BE2C (cell line): ENCODE measurements at places on chromosomes 6 and 20.

DNA sequence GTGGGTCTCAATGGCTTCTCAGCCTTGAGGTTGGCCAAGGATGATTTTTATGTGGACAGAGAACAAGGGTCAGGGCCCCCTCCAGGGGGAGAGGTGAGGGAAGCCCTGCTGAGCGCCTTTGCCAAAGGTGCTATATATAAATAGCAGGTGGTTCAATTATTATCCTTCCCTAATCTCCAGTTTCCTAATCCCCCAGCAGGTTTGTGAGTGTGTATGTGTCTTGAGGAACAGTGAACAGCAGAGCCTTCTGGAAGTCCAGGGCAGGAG, 3.2 kb upstream of the SIRPA start:
- DNase-seq = no peak

- DNase-seq = no peak
These were observed 586.8 kb downstream of the RFPL4B start for GRCh38 chr6:112933947-112934346.

DNA sequence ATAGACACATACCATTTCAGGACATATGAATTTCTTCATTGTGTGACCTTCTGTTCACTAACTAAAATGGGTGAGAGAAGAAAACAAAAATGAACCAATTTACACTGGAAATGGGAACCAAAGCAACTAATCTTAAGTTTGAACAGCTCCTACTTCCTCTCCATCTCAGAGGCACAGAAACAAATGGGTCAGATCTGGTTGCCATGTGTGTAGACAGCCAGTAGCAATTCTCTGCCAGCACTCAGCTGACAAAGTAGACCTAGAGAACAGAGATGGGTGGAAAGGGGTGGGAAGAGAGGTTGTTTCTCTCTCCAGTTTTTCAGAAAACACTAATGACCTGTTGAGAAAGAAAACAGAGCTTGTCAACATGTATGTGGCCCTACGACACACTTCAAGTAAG, 14.3 kb upstream of the POPDC3 start:
- DNase-seq = no peak

DNA sequence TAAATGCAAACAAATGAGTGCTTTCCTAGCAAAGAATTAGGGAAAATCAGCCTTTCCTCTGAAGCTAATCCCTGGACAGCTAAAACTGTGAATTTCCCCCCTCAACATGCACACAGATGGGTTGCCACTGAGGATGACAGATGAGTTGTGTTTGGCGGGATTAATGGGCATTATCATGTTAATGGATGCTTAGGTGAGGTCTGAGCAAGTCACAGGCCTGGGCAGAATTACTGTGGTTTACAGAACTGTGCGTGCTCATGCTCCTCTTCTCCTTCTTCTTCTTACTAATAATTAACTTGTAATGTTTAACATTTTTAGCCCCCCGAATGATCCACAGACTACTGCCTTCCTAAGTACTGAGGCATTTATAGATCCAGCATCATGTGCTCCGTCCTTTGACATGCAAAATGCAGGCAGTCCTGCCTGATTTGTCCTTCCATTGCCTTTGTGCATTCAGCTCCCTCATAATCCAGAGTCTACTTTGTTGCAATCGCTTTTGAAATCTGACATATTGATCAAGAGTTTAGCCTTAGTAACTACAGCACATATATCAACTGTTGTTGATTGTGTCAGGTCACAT, 753.4 kb upstream of the MMS22L start:
- no peak for DNase-seq

- no peak for DNase-seq
These were observed 823.2 kb downstream of the DHX35 start for GRCh38 chr20:39785252-39785917.

DNA sequence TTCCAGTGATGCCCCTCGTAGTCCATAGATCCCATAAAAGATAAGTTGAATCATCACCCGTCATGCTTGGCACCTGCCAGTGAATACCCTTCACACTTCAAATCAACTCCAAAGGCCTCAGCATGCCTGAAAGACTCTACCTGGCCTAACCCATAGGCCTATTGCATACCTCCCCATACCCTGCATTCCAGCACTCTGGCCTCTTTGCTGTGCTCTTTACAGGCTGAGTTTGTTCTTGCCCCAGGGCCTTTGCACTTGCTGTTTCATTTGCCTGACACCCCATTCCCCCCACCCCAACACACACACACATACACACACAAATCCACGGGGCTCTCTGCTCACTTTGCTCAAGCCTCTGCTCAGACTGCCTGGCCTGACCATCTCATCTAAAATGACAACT, 3.0 kb upstream of the GFOD1 start:
- no peak for DNase-seq

DNA sequence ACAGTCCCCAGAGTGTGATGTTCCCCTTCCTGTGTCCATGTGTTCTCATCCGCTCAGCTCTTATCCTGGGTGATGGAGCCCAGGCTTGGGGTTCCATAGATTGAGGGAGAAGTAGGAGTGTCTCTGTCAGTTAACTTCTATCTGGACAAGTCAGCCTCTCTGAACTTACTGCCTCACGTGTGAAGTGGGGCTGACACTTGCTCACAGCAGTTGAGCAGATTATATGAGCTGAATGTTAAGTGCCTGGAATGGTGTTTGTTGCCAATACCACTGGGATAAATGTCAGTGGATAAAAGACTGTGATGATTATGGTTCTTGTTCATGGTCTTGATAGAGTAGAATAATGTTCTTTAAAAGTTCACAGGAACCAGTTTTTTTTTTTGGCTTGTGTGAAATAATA, 17.1 kb upstream of the EFCAB8 start:
- no peak for DNase-seq

DNA sequence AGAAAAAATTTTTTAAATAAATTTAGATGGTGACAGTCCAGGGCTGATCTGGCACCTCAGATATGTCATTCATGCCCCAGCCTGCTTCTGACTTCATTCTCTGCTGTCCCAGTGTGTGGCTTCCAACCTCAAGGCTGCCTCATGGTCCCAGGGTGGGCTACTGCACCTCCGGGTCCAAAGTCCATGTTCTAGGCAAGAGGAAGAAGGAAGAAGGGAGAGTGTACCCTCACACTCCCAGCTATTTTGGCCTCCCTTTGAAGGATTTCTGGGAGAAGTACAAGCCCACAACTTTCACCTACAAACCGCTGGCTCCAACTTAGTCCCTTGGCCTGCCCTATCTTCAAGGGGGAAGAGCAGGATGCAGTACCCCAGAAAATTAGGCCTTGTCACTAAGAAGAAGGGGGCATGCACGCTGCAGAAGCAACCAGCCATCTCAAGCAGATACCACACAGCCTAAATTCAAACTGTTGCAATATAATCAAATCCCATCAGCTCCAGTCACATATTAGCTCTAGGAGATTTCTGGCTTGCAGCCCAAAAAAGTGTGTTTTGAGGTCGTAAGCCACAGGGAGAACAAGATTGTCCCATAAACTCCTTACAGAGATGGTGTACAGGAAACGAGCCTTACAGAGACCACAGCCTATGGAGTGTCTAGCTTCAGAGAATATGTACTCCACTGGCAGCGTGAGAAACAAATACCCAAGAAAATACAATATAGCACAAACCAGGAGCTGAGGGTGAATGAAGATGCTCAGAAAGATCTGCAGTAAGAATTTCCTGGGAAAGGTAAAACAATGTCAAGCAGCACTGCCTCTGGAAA, 906 bp upstream of the BTN3A2 start:
- no peak for DNase-seq

DNA sequence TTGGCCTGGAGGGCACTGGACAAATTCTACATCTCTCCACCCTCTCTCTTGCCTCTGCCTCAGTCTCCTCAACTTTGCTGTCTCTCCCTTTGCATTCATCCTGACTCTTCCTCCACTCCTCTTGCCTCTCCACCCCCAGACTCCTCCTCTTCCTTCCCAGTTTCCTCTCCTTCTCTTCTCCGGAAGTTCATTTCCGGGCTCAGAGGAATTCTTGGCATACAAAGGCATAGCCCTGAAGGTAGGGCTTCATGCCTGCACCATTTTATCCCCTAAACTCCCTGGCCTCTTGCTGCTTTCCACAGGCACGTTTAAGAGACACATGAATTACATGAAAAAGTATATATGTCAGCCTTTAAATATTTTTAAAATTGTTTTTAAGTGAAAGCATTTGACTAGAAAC, 10.6 kb downstream of the BFSP1 start:
- DNase-seq = no peak

GRCh38 chr20:11387189-11387754, 530.4 kb upstream of the BTBD3 start:
- DNase-seq = no peak

DNA sequence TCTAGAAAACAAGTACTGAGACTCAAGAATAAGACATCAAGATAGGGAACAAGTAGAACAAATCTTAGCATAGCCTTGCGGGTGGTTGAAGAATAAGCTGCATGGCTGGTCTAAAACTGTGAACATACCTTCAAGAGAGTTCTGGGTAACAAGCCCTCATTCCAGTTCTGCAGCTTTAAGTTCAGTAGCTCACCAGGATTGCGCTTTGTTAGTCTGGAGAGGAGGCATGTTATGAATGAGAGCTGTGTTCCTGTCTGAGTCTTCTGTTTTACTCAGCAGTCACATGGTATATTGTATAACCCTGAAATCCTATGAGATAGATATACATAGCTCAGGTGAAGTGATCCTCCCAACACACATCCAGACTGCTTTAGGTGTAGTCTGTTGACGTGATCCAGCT, 406.6 kb upstream of the IRAK1BP1 start:
- no peak for DNase-seq

DNA sequence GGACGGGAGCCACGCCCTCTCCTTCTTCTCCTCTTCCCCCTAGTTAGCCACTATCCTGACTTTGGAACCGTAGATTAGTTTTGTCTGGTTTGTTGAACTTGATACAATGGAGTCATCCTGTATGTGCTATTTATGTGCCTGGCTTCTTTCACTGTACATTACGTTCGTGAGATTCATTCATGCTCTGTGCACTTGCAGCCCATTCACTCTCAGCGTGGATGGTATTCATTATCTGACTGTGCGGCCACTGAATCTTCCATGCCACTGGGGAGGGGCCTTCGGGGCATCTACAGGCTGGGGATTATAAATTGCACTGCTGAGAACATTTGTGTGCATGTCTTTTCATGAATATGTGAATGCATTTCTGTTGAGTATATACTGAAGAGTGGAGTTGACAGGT, 262.5 kb downstream of the CDH26 start:
- no peak for DNase-seq

DNA sequence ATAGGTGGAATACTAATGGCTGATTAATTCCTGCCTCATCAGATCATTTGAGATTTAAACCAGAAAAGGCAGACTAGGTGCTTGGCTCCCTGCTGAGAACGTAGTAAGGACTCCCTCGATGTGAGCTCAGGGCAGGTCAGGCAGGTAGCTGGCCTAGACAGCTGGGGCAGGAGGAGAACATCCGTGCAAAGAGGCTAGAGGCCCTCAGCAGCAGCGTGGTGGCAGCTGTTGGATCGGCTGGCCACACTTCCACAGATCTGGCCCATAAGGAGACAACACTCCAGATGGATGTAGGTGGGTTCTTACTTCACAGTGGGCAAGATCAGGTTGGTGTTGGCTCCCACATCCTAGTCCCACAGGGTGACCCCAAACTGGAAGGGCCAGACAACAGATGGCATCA, 38.5 kb downstream of the EYA2 start:
- DNase-seq = no peak

DNA sequence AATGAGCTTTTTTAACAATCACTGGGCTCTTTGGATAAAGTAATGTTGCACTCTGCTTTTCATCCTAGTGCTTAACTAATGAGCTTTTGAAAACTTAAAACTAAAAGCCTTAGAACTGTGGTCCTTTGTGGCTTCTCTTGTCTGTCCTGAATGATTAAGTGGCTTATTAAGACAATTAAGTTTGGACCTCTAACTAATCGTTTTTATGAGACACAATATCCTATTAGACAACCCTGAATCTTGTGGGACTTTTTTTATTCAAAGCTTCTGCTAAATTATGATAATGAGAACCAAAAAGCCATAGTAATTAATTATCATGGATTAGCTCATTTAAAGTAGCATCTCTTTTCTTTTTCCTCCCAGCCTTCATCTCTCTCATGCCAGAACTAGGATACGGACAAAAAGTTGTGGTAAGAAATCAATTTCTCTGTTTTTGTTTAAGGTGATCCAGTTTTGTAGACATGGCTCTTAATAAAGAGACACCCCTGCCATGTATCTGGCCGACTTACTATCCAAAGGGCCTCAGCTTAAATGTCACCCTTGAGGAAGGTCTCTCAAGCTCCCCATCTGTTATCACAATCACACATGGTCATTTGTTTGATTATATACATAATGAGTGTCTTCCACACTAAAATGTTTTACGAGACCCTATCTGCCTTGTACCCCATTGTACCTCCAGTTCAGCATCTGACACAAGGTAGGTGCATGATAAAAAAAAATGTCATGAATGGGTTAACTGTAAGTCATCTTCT, 384.4 kb upstream of the IRAK1BP1 start:
- no peak for DNase-seq

DNA sequence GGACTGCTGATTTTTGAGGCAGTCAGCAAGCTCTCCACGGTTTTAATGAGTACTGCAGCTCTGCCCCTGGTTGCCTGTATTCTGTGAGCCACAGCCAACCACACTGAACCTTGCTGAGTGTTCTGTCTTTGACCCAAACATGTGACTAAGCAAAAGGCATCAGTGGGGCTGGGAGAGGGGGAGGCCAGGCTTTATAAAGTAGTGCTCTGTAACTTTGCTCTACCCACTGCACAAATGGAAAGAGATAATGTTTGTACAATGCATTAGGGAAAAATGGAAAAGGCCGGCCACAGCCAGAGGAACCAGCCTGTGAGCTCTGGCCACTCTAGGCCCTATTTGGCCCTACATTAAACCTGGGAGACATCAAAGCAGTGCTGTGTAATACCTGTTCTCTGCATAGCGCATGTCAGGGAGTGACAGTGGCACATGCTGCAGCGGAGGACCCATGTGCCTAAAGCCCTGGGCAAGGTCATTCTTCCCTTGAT, 22.0 kb downstream of the KLHL31 start:
- DNase-seq = no peak

DNA sequence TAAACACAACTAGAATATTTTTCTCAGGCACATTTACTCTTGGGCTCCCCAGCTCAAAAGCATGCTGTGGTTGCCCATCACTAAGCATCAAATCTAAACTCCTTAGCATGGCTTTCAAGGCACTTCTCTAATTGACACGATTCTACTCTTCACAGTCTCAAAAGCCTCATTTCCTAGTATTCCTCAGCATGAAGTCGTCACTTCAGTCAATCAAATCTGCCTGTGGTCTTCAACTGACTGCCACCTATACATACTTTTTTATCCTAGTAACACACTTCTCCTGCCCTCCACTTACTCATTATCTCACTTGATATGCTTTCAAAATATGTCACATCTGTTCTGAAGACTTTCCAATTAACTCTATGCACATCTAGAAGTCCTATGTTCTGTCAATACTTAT, 110.3 kb downstream of the TBC1D32 start:
- no peak for DNase-seq

DNA sequence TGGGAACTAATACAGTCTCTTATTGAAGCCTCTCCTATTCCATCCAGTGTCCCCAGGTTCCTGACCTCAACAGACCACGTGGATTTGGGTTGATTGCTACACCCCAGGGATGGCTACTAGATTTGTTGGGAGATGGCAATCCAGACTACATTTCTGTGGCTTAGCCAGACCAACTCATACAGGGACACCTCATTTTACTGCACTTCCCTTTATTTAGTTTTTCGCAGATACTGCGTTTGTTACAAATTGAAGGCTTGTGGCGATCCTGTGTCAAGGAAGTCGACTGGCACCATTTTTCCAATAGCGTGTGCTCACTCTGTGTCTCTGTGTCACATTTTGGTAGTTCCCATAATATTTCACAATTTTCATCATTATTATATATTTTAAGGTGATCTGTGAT, 10.3 kb upstream of the MTRF1L start:
- no peak for DNase-seq

- DNase-seq = no peak
These were observed 3.3 kb downstream of the C20orf202 start for GRCh38 chr20:1206366-1207148.

- no peak for DNase-seq
These were observed 133.2 kb downstream of the SMOC2 start for GRCh38 chr6:168574075-168574698.
